ENCODE measurements at places on chromosomes 4 and X.

DNA sequence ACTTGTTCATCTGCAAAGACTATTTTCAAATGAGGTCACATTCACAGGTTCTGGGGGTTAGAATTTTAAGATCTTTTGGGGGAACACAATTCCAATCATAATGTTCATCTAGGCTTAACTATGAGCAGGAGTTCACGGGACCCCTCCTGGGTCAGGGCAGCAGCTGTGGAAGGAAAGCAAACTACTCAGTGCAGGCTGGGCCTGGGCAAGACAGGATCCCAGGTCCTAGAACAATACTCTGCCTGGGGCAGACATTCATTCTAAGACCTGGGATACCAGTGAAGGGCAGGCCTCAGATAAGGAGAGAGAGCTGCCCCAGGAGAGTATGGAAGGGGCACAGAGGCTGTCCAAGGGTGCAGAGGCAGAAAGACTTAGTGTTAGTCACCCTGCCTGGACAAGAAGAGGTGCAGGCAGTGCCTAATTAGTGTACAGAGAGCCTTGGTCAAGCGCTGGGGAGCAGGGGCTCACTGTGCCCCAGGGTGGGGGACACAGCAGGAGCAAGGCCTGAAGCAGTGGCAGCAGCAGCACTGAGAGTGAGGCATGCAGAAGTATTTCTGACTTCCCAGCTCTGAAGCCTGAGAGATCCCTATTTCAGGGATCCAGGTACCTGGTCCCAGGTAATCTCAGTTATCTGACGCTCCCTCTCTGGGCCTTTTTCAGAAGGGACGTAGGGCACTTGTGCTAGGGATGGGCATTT, 123.0 kb upstream of the MAMLD1 start:
- DNase-seq: peak; percentile 21

DNA sequence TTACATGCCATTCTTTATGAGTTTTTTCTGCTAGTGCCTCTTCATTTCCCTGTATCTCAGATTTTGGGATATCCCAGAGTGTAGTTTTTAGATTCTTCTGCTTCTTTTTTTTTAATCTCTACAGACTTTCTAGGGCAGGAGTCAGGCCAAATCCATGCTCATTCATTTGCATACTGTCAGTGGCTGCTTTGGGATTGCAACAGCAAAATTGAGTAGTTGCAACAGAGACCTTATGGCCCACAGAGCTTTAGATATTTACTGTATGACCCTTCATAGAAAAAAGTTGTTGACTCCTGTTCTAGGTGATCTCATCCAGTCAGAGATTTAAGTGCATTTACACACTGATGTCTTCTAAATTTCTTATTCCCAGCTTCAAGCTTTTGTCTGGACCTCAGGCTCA, 35.3 kb downstream of the ARFIP1 start:
- DNase-seq: no peak

DNA sequence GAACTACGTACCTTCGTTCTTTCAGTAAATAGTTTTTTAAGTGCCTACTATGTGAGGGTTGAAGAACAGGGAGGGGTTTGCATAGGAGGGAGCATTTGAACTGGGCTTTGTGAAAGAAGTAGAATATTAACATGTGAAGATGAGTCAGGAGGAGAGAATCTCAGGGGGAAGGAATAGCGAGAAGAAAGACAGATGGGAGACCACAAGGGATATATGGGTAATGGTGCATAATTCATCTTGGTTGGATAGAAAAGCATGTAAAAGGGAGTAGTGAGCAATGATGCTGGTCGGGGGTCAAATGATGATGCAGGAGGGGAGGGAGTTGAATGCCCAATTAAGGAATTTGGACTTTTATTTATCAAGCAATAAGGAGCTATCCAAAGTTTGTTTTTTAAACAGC, 52.7 kb downstream of the TMEM164 start:
- no peak for DNase-seq

- DNase-seq: no peak
Observed at GRCh38 chr4:188113156-188113555, 3.8 kb upstream of the TRIML2 start.

- no peak for DNase-seq
Observed at GRCh38 chrX:133590703-133591505, 175.6 kb upstream of the GPC4 start.

DNA sequence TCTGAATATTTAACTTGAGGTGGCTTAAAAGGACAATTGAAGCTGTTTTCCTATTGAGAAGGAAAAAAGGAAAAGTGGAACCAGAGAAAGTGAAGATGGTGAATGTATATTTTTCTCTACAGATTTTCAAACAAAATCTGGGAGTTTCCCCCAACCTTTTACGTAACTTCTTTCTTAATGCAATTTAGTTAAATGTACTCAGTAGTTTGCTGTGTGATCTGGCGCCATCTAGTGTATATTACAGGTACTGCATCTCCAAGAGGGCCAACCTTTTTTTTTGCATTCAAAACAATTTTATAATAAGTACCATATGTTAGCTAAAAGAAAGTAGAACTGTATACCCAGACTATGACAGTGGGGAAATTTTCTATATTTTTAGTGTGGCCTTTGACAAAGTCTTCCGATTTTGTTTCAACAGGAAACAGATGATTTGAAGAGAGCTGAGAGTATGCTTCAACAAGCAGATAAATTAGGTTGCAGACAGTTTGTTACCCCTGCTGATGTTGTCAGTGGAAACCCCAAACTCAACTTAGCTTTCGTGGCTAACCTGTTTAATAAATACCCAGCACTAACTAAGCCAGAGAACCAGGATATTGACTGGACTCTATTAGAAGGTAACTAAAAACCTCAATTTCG, 82.0 kb downstream of the PLS3 start:
- DNase-seq: no peak

DNA sequence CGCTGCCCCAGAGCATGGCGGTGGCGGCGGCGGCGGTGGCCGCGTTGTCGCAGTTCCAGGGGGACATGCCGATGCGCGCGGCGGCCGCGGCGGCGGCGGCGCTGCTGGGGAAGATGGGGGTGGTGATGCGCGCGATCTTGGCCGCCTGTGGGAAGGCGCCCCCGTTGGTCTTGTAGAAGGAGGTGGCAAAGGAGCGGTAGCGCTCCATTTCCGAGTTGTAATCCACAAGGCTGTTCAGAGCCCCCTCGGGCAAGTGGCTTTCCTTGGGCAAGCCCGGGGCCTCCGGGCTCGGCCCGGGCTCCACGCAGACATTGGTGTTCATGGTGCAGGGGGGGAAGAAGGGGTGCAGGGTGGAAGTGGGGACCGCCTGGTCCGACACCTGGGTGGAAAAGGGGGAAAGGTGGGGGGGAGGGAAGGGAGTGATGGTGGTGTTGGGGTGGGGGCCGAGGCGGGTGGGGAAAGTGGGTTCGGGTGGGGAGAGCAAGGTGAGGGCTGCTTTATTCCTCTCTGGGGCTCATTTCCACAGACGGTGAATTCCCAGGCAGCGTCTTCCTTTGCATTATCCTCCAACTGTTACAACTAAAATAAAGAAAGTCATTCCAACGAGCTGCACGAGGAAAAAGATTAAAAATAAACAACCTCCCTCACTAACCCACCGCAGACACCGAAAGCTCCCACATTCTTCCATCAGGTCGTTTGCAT, 3.1 kb downstream of the CXXC4 start:
- DNase-seq: peak; percentile 84

DNA sequence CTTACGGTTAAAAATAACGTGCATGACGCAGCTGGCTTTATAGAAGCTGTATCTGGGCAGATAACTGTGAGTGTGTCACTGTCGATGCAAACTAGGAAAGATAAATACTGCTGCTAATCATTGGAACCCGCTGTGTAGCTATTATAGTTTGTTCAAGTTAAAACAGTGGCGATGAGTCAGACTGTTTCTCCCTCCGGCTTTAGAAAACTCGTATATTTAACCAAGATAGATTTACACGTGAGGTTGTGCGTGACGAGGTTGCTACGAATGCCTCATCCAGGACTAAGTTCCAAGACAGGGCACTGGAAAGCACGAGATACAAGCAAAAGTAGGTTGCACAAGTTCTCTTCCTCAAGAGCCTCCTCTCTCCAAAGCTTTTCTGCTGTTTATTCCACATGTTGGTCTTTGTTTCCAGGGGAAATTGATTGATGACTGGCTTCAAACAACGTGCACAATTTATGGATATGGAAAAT, 270.7 kb downstream of the FBXW7 start:
- no peak for DNase-seq

Measured in ecto neural progenitor cell (in vitro differentiated cells).